ENCODE measurements at places on chromosomes 2 and 18.

DNA sequence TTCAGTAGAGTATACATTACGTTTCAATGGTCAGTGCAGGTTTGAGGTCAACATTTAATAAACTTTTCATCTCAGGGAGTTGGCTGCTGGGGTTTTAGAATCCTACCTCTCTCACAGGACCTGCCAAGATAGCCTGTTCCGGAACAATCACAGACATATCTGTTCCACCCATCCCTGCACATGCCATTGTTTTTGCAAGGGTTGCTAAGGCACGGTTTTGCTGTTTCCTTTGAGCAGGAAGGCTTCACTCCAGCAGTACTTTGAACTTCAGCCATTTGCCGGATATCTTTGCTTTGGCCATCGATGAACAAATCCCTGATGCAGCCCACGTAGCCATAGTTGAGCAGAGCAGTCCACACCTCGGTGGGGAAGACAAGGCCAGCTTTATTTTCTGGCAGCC, 493.8 kb downstream of the NRXN1 start:
- no peak for DNase-seq

- no peak for DNase-seq
Observed at GRCh38 chr2:15278296-15278695, 282.8 kb downstream of the NBAS start.

GRCh38 chr18:72128649-72129048, 415.5 kb downstream of the CBLN2 start:
- DNase-seq = no peak

DNA sequence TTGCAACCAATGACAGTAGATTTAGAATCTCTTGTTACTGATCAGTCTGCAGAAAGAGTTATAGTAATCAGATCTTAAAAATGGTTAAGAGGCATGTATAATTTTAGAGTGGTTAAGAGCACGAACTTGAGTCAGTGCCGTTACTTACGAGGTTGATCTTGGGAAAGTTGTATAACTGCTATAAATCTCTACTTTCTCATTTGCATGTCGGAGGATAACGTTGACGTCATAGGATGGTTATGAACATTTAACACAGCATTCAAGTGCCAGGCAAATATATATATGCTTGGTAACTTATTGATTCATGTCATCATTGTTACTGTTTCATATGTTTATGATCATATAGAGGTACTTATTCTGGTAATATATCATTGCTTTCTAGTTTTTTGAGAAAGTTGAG, 146.2 kb downstream of the ARHGAP28 start:
- DNase-seq = no peak

GRCh38 chr2:144042751-144043150, 477.2 kb downstream of the ZEB2 start:
- no peak for DNase-seq

GRCh38 chr2:150643114-150643725, 155.8 kb upstream of the RND3 start:
- DNase-seq = no peak

- DNase-seq = no peak
Observed at GRCh38 chr2:165902934-165903333, 50.6 kb downstream of the TTC21B start.

DNA sequence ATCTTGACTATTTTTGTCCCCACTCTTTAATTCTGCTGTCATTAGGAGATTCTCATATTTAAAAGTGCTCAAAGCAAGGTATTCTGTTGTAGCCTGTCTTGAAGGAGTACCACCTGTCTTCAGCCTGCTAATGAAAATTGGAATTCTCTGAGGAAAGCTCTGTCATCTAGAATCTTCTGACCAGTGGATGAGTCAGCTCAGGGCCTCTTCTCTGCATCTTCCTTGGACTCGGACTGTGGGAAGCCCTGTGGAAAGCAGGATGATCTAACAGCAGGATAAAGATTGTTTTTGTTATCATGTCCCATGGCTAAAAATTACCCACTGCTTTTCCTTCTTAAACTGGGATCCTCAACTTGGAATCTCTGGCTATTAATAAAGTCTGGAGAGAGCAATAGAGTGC, 18.7 kb upstream of the TMEM200C start:
- no peak for DNase-seq

- no peak for DNase-seq
Observed at GRCh38 chr2:208529796-208530195, 123.2 kb downstream of the PTH2R start.

GRCh38 chr2:10163498-10164486, 41.3 kb downstream of the RRM2 start:
- DNase-seq = no peak
